ENCODE measurements at places on chromosomes 7 and 10.

DNA sequence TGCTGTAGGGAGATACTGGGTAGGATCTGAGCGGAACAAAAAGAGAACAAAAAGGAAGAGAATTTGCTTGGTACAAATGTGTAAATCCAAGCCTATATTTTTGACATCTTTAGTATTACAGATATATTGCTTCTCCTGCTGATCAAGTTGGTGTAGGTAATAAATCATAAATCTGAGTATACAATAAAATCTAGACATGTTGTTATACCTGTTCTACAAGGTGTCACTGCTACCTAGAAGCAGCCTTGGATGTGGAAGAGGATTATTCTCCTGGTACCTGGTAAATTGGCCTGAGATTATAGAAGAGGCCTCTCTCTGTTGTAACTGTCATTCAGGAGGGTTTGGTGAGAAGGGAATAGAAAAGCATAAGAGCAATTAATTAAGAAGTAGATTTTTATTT is 89.9 kb upstream of the LSM8 start:
- no peak for DNase-seq

DNA sequence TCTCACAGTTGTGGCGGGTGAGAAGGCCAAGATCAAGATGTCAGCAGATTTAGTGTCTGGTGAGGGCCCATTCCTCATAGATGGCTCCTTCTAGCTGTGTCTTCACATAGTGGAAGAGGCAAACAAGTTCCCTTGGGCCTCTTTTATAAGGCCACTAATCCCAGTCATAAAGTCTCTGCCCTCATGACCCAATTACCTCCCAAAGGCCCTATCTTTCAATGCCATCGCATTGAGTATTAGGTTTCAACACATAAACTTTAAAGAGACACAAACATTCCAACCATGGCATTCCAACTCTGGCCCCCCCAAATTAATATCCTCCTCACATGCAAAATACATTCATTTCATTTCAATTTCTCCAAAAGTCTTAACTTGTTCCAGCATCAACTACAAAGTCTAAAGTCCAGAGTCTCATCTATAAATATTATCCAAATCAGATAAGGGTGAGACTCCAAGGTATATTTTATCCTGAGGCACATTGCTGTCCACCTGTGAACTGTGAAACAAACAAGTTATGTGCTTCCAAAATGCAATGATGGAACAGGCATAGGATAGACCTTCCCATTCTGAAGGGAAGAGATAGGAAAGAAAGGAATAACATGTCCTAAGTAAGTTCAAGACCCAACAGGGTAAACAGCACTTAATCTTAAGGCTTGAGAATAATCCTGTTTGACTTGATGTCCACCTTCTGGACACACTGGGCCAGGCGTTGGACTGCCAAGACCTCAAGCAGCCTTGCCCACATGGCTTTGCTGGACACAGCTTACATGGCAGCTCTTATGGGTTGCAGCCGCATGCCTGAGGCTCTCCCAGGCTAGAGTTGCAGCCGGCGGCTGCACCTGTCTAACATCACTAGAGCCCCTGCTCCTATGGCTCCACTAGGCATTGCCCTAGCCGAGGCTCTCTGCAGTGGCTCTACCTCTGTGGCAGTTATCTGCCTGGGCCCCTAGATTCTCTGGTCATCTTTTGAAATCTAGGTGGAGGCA is 312.8 kb downstream of the TNS3 start:
- DNase-seq = no peak

GRCh38 chr10:12252882-12253546 is 57.0 kb downstream of the CDC123 start:
- DNase-seq = no peak

- DNase-seq = no peak
These were observed 299.6 kb upstream of the NFE2L3 start for GRCh38 chr7:25852211-25852938.

- DNase-seq = no peak
These were observed 106.5 kb downstream of the MAPK8 start for GRCh38 chr10:48412933-48413332.

DNA sequence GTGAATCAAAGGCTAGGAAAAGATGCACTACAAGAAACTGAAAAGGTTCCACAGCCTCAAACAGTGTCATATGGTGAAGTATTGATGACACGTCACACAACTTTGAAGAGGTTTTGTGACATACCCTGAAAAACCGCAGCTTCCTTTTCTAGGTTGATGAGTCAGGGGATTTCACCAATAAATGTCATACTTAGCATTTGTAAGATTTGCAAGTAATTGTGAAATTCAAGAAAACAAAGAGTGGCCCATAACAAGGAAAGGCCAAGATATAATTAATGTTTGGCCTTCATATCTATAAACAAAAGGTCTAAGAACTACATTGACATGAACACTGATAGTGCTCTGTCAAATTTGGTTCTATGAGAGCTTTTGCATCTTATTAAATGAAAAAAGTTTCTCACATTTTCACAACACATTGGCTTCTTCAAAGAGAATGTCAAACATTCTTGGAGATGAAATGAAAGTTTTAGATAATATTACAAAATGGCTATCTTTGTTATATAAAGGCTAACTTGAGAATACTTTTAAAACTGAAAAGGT is 62.0 kb upstream of the NAMPT start:
- DNase-seq = no peak

Measured in stimulated activated CD8-positive, alpha-beta memory T cell treated with anti-CD3 and anti-CD28 coated beads, Interleukin-12 subunit alpha, Interleukin-12 subunit beta, amount 100 ng/mL, for 4 hours (primary cell).